ENCODE measurements at places on chromosomes 4 and X.

- DNase-seq: no peak
Measured at GRCh38 chr4:27861381-27861787, 1000.7 kb downstream of the STIM2 start.

DNA sequence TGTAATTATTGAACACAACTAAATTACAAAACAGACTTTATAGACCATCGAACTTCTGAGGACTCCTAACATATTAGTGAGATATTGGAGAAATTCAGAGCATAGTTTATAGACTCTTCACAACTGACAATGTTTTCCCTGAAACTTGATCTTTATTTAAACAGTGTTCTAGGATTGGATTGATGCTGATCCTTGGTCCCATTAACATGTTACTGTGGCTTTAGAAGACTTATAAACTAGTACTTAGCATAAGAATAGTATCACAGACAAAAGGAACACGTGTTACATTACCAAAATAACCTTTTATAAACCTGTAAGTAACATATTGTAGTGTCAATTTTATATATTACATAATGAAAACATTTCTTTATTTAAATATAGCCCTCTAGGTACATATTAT is 689.6 kb downstream of the CCSER1 start:
- no peak for DNase-seq

DNA sequence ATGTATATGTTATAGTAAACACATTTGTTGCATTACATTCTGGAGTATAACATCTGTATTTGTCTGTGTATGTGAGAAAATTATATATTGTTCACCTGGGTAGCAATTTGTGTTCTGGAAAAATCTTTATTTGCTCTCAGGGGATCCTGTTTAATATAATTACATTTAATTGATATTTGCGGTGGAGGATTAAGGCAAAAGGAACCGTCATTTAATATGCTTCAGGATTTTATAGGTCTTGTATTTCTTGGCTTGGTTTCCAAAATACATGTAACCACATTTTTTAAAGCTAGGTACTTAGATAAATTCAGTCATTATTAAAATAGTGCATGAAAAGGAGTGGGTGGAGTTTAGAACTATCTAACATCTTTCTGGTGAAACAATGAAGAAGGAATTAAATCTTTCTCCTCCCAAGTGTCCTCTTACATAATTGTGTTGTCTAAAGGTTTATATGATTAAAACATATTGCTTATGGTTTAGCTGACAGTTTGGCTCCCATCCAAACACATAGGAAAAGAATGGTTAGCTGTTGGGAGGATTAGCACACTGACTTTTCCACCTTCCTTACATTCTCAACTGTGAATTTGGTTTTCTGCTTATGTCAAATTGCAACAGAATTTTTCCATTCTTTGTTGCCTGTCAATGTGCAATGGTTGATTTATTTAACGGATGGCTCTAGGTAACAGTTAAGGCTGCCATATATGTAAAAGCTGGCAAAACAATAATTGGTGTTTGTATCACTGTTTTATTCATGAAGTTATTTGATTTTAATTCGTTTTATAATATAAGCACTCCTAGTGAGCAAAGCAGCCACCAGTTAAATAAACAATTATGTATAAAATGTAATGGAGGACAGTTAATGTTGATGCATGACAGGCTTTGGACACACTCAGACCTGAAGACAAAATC is 250.8 kb upstream of the SFRP2 start:
- no peak for DNase-seq

DNA sequence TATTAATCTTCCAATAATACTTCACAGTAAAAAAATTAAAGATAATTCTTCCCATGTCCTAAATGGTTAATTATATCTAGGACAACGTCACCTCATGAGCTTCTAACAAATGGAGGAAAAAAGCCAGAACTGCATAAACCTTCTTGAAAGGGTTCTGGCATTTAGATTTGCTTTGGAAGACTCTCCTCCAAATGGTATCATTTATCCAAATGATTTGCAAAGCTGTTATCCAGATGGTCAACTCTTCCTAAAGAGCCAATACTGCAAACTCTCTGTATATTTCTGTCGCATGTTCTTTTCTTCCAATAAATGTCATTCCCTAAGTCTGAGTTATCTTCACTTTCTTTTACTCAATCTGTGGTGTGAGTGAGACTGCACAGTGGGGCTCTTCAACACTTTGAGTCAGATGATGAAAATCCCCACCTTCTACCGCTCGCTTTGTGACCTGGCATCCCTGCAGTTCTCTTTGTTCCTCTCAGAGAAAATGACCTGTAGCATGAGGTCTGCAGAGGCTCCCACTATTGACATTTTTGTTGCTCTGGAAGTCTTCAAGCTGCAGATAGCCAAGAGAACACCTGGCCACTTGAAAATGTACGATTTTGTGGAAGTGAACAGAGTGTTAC is 52.9 kb downstream of the TMEM150C start:
- DNase-seq: no peak

GRCh38 chr4:151568966-151569365 is 160.0 kb downstream of the FHIP1A start:
- DNase-seq: no peak

GRCh38 chr4:121373841-121374240 is 7.0 kb downstream of the QRFPR start:
- DNase-seq: no peak

DNA sequence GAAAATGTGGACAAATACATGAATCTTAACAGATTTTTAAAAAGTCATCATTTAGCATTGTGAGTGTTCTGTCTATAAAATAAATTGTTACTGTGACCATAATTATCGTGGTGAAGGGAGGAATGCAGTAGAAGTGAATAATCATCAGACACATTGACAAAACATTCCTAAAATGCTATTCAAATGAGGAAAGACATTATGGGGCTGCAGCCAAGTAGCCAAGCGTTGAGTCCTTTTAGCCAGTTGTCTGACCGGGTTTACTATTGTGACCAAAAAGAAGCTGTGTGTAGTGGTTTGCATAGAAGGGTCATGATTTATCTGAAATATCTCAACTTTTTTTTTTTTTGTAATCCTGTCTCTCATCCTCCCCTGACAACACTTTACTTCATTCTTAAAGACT is 19.5 kb downstream of the WWC2 start:
- DNase-seq: no peak

DNA sequence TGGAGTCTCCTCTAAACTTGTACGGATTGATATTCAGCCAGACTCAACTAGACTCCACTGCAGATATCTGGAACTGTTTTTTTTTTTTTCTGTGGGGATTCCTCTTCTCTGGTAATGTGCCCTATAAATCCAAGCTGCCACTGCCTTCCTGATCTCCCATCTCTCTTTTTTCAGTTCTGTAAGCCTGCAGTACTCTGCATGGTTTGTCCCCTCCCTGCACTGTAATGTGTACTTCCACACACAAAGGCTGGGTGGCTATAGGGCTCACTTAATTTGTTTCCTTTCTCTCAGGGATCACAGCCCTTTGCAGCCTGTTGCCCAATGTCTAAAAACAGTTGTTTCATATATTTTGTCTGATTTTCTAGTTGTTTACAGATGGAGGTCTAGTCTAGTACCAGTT is 84.7 kb upstream of the RPA4 start:
- DNase-seq: no peak

DNA sequence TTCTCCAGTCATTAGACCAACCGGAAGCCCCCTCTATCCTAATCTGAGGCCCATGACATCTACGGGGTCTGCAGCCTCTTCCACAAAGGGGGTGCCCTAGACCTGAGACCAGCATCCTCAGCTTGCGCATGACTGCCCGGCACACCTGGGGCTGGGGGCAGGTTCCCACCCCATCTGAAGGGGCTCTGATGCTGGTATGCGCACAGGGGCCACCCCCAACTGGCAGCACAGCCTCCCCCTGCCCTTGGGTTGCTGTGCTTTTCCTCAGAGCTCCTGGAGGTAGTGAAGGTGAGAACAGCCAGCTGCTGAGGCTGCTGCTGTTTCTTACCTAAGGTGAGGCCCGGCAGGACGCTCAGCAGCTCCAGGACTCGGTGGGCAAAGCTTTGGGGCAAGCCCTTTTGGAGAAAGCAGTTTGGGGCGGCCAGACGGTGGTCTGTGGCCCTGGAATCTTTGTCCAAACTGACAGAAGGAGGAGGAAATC is 18.9 kb upstream of the CPLX1 start:
- DNase-seq: no peak

All from CD4-positive, alpha-beta T cell treated with Interleukin-2 at 100 ng/mL for 4 hours (primary cell).